Tibial nerve (tissue), 4 donors: ENCODE measurements at places on chromosomes 6 and 20.

- no peak for DNase-seq
Observed at GRCh38 chr6:138372711-138373463, 4.8 kb upstream of the SMIM28 start.

DNA sequence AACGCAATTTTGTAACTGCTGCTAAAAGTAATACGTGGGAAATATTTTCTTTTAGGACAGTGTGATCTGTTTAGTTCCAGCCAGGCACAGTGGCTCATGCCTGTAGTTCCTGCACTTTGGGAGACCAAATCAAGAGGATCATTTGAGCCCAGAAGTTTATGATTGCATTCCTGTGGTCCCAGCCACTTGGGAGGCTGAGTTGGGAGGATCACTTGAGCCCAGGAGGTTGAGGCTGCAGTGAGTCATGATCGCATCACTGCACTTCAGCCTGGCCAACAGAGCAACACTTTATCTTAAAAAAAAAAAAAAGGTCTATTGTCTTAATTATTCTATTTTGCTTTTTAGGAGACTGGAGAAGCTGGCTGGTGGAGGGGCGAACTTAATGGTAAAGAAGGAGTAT lies 101.5 kb downstream of the CD2AP start:
- no peak for DNase-seq

DNA sequence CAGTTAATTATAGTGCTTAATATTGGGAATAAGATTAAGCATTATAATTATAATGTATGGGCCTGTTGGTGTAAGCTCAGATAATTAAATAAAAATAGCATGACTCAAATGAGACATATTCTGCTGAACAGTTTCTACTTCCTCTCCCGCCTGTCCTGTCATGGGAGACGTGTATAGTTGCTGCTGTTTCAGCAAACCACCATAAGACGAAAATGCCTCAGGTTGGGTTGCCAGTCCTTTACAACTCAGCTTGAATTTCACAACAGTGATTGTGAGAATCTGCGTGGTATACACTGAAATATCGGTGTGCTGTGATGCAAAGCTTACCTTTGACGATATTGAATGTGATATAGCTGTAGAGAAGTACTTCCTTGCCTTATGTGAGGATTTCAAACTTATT lies 99.5 kb downstream of the POPDC3 start:
- no peak for DNase-seq

DNA sequence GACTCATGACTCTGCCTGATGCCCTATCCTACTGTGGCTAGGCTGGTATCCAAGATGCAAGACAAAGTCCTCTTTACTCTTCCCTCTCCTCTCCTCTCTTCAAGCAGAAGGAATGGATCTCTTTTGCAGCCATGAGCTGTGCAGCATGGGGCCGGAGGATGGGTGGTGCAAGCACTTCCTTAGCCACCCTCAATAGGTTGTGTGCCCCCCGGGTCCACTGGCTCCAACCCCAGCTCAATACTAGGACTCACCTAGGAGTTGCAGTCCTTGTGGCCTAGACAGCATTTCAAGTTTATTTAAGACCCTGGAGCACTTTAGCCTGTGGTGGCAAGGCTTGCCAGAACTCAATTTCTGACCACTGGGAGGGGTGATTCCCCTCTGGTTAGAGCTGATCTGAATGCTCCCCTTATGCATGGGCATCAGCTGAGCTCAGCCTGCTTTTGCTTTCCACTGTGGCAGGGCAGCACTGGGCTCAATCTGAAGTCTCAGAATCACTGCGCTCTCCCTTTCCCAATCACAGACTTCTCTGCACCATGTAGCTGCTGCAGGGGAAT lies 29.0 kb upstream of the GRM4 start:
- DNase-seq, result no peak

- DNase-seq, result no peak
Observed at GRCh38 chr6:136108361-136108945, 141.7 kb downstream of the MTFR2 start.

DNA sequence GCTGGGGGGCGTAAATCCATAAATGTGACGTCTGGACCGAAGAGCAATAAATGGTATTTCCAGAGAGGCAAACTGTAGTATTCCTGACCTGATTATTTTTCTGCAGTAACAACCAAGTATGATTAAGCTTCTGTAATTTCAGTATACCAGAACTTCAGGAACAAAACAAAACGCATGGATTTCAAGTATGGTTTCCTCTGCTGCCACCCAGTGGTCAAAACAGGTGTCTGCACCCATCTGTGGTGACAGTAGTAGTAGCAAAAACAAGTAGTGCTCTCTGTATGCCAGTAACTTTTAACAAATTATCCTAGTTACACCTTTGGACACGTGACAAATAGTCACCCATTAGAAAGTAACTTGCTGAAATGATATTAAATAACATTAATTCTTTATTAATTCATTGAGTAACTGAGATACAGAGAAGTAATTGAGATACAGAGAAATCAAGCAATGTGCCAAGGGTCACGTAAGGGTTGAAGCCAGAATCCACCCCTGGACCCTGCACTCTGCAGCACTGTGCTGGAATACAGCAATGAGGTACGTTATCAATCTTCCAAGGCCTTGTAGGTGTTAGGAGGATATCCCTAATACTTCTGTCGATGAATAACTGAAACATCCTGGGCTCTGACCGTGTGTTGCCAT lies 7.9 kb downstream of the CALHM4 start:
- peak; percentile 96 for DNase-seq

GRCh38 chr6:63816982-63817436 lies 181.4 kb downstream of the PHF3 start:
- no peak for DNase-seq

DNA sequence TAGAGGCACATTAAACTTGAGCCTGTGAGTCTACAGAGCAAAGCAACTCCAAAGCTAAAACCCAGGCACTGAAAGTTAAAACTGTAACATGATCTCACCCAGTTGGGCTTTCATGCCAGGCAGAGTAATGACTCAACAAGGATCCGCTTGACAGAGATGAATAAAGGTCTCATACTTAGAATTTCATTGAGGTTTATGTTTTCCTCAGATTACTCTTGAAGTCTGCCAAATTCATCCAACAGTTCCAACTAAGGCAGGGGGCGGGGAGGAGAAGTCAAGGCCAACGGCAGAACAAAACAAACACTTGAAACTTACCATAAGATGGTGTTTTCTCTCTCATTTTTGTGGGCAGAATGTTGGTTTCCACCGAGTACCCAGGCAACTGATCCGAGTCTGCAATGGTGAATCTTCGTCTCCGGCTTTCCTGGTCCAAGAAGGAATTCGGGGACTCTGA lies 54.0 kb upstream of the IPCEF1 start:
- DNase-seq, result peak; percentile 43

- DNase-seq, result no peak
Observed at GRCh38 chr6:20882014-20882413, 347.8 kb downstream of the CDKAL1 start.

DNA sequence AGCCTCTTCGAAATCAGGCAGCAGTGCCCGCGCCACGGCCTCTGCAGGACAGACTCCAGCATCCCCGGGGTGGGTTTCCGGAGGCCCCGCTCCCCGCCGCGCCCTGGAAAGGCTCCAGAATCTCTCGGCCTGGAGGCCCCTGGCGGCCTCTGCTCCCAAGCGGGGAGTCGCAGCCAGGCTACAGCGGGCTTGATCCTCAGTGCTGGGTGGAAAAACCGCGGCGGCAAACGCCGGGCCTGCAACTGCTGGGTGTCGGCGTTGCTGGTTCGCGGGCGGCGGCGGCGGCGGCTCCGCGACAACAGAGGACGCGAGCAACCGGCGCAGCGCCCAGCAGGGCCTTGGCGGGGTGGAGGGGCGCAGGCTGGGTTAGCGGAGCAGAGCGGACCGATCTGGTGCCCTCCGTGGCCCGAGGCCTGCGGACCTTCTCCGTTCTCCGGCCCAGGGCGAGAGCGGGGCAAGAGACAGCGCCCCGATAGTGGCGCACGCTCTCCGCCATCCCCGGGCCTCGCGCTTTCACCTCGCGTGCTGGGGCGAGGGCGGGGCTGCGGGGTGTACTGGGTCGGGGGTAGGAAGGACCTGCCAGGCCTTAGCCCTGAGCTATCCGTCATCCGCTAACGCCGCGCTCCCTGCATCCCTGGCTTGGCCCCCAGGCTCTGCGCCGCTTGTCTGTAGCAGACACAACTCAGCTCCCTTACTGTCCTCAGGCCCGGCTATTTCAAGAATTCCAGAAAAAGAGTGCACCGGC lies 3.4 kb upstream of the ZNF292 start:
- peak; percentile 43 for DNase-seq

DNA sequence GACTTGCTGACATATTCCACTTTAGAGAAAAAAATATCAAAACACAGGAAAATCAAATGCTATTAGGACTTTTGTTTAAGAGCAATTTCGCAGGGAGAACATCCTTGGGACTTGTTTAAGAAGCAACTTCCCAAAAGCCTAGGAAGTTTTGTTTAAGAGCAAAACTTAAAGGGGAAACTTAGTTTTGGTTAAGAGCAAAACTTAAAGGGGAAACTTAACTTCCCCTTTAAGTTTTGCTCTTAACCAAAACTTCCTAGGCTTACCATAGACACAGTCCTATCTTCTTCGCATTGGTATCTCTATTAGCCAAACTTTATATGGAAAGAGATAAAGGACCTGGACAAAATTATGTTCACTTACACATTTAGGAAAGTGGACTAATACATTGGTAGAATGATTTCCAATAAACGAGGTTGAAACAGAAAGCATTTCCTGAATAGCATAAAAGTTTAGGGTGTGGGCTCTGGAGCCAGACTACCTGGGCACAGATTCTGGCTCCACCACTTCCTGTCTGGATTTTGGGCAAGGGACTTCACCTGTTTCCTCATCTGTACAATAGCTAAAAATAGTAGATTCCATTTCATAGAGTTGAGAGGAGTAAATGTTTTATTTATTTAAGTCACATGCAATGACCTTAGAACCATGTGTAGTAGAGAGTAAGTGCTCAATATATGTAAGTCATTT lies 15.7 kb downstream of the PAQR8 start:
- no peak for DNase-seq

DNA sequence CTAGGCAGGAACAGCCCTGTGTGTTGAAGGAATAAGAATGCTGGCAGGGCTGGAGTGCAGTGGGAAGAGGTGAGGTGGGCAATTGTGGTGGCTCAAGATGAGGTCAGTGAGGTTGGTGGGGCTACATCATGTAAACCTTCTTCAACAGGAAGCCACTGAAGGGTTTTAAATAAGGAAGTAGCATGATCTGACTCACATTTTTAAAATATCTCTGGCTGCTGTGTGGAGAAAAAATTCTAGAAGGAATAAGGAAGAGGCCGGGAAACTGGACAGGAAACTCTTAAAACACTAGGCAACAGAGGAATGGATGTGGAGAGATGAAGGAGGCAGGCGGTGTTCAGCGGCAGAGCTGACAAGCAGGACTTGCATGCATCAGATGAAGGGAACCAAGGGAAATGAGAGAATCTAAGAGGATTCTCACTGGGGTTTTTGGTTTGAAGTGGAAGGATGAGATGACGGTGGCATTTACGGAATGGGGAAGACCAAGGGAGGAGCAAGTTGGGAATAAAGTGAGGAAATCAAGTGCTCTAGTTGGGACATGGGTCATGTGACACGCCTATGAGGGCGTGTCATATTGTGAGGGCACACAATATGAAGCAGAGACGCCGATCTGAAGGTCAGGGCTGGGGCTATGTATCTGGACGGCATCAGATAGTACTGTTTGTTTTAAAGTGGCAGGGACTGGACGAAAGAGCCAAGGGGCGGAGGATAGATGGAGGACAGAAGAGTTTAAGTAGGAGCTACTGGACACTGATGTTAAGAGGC lies 18.2 kb downstream of the TMEM242 start:
- peak; percentile 20 for DNase-seq
